Activated T-helper 17 cell treated with anti-CD3 and anti-CD28 coated beads, Interleukin-2, amount 50 U/mL, for 72 hours (primary cell): ENCODE measurements at places on chromosomes 3 and 15. TPM values are rescaled to one million over a fixed set of nuclear protein-coding genes. Genes with fewer than 3 reads are reported as not detected.

P2RY1 gene
- 0.17 TPM for total RNA-seq

TEX9 gene
- 1.8 TPM for total RNA-seq

RHCG gene
- not detected for total RNA-seq

STXBP5L gene
- not detected for total RNA-seq

FOXL2NB gene
- total RNA-seq, result not detected
